Cortex of kidney (tissue), 1 donor: ENCODE measurements at places on chromosomes 7 and 10.

DNA sequence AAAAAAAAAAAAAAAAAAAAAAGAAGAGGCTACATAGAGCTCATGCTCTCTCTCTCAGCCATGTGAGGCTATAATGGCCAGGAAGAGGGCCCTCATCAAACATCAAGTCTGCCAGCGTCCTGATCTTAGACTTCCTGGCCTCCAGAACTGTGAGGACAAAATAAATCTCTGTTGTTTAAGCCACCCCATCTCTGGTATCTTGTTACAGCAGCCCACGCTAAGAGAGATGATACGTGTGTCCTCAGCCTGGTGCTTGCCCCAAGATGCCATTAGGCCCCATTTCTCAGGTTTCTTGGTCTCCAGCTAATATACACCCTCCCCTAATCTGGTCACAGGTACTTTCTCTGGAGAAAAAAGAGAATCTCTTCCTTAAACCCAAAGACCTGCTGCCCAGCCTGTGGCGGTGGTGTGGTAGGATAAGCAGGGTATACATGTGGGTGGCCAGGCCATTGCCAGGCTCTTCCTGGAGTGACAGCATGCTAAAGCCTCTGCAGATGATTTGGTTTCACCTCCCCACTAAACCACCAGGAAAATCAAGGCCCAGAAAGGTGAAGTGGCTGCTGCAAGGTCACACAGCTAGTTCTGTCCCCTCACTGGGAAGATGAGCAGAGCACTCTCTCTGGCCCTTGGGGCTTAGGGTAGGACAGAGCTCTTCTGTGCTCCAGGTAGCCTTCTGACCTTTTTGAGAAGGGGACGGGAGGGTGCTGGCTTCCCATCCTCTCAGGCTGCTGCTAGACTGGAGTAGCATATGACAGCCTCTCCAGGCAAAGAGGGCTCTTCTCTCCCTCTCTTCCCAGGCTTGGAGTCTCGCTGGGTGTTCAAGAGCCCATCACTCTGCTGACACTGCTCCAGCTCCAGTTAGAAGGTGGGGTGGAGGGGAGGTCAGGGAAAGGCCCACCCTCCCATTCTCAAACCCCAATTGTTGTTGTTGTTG lies 5.2 kb downstream of the SPOCK2 start:
- DNase-seq, result no peak

- DNase-seq, result no peak
These were observed 67.2 kb upstream of the NME8 start for GRCh38 chr7:37781156-37781555.

GRCh38 chr7:140661124-140661523 lies 11.6 kb upstream of the ADCK2 start:
- DNase-seq, result no peak

DNA sequence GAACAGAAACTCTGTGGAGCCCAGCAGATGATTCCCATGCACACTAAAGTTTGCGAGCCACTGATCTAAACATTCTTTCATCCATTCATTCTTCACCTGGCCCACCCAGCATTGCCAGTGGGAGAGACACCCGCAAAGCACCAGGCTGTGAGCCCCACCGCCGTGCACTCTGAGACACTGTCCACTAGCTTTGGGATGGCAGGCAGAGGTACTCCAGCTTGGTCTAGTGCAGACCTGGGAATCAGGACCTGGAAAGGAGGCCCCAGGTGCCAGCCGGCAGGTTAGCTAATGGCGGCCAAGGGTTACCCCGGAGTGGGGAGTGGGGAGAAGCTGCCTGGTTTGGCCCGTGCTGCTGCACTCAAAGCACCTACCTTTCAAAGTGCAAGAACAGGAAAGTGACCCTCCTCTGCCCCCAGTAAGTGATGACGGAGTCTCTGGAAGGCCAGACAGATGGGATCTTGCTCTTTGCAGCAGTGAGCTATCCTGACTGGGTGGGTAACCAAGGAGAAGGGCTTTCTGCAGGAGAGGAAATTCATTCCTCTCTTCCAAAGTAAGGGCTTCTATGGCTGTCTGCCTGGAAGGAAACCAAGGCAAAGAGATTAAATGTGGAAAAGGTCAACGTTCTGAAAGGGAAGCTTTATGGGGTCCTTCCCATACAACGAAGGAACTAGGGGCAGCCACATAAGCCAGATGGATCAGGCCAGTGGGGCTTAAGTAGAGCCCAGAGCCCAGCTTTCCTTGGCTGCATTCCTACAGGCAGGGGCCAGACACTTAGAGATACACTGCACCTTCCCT lies 74.2 kb upstream of the LRRC4 start:
- no peak for DNase-seq

GRCh38 chr10:5944389-5945189 lies 32.8 kb downstream of the IL15RA start:
- DNase-seq, result no peak

DNA sequence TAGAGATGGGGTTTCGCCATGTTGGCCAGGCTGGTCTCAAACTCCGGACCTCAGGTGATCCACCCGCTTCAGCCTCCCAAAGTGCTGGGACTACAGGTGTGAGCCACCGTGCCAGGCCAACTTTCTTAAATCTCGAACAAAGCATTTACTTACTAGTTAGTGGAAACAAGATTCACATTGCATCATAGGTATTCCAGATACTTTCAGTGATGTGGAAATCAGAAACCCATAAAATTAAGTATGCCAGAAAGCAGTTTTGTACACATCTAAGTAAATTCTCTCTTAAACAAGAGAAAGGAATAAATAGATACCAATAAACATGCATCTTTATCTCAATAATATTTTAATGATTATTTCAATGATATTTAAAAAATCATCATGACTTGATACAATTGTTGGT lies 75.5 kb downstream of the DGKI start:
- DNase-seq, result no peak

GRCh38 chr10:61942604-61943461 lies 41.3 kb downstream of the ARID5B start:
- DNase-seq, result no peak

- no peak for DNase-seq
These were observed 49.0 kb downstream of the PRR15 start for GRCh38 chr7:29612596-29612995.

GRCh38 chr7:156827587-156828203 lies 65.3 kb downstream of the LMBR1 start:
- no peak for DNase-seq

DNA sequence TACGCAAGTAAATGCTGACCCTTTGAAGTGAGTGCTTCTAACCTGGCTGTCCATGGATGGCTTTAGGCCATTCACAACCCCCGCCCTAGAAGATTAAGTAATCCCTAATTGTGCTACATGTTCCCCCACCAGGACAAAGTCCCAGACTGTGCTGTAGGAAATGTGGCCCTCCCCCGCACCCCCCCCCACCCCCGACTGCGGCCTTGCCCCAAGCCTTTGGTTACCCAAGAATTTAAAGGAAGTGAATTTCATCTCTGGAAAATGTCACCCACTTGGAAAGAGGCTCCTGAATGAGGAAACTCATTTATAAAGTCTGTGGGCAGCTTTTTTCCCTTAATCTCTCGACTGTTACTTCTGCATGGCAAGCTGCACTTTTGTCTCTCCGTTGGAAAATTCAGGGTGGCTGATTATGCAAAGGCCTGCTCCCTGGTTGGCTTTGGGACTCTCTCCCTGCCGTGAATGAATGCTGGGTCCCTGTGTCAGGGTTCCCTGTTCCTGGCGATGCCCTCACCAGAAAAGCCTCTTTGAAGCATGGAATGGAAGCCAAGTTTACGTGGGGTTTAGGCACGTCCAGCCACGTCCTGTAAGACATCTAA lies 31.4 kb upstream of the AQP1 start:
- DNase-seq, result no peak

DNA sequence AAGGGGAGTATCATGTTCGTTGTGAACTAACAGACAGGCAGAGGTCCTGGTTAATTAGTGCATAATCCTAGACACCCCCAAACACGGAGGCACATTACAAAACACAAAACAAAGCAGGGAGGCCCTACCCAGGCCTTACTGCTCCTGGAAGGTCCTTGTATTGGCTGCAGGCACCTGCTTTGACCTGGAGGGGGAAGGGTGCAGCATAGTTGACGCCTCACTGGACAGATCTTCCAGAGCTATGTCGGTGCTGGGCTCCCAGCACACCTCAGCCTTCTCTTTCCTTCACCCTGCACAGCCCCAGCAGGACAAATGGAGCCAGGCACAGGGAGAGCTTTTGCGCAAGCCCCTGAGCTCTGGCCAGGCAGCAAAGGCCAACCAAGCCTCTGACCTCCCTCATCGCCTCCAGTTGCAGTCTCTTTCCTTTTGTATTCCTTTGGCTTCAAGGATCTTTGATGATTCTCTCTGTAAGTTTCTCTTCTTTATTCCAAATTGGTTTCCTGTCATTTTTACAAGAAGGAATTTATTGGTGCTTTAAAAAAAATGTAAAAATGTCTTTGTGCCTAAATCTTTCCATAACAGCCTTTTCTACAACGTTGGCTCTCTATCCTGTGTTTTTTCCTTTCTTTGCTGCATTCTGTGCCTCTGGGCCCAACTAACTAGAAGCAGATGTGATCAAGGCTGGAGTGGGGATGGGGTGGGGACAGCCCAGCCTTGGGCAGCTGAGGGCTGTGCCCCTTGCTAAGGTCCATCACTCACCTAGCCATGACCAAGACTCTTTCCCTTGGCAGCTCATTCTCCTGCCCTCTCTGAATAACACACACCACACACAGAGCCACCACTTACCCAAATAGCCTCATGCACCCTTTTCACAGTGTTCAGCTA lies 317.1 kb upstream of the NPVF start:
- DNase-seq, result no peak

DNA sequence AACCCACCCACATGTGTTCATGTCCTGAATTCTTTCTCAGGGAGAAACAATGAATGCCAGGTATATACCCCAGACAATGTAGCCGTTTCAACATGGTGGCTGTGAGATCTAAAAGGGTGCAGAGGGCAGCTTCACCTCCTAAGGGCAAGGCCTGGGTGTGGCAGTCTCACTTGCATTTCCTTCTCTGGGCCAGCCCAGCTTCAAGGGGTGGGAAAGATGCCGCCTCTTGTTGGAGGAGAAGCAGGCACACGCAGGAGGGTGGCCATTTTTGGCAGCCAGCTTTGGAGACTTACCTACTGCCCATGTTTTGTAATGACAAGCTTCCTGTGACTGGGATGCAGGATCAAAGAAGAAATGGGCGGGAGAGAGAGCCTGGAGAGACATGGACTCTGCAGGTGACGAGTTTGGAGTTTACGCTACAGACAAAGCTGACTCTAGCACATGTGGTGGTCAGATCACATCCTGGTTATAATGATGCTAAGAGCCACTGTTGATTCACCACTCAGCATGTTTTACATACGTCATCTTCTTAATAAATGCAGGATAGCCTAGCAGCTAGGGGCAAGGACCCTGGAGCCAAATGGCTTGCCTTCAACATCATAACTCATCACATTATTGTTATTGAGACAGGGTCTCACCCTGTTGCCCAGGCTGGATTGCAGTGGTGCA lies 116.6 kb downstream of the ANLN start:
- DNase-seq, result no peak

DNA sequence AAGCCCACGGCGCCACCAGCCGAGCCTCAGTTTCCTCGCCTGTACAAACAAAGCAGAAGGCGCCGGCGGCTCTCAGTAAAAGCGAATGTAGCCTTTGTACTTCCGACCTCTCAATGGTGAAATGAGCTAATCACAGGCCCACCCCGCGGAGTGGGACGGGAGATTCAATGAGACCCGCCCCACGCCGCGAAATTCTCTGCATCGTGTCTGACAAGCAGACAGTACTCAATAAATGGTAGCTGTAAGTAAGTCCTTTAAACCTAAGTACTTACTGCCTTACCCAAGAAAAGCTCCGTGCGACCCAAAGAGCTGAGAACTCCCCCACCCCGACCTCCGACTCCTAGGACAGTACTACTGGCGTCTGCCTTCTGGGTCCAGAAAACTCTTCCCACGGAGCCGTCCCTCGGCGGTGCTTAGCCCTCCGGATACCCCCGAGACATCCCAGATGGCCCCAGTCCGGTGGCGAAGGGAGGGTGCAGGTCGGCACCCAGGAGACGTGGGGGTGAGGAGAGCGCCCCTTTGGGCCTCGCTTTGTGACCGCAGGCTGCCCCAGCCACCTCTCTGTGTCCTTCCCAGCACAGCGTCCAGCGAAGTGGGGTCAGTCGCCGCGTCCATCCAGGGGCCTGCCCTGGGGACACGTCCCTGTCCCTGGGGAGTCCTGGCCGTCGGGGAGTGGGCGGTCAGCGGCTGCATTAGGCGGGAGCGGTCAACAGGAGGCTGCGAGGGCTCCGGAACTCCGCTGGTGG lies 972 bp upstream of the CXCL12 start:
- no peak for DNase-seq

DNA sequence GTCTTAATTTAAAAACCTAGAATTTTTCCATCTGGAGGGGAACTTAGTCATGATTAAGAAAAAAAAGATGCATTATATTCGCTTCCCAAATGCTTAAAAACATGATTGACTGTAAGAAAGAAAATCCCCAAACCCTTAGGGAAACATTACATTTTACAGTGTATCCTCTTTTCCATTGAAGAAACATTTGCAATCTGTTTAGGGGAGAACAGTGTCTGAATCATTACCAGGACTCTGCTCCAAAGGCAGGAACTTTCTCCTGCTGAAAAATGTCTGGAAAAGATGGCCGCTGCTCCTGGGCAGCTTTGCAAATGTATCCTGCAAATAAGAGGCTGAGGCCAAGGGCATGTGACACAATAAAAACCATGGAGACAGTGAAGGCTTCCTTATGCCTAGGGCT lies 173.7 kb downstream of the BUB3 start:
- no peak for DNase-seq

DNA sequence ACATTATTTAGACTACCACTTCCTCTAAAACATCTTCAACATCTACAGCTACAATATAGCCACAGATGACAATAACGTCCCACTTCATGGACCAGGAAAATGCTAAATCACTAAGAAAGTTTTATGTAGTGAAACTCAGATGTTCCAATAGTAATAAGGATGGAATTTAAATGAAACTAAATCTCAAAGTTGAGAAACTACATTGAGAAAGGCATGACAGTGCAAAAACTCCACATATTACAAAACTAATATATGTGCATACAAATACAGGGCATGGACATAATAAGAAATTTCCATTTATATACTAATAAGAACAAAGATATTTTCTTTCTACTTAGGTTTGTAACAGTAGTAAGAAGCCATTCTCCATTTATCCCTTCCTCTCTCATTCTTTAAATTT lies 31.1 kb downstream of the POT1 start:
- no peak for DNase-seq

DNA sequence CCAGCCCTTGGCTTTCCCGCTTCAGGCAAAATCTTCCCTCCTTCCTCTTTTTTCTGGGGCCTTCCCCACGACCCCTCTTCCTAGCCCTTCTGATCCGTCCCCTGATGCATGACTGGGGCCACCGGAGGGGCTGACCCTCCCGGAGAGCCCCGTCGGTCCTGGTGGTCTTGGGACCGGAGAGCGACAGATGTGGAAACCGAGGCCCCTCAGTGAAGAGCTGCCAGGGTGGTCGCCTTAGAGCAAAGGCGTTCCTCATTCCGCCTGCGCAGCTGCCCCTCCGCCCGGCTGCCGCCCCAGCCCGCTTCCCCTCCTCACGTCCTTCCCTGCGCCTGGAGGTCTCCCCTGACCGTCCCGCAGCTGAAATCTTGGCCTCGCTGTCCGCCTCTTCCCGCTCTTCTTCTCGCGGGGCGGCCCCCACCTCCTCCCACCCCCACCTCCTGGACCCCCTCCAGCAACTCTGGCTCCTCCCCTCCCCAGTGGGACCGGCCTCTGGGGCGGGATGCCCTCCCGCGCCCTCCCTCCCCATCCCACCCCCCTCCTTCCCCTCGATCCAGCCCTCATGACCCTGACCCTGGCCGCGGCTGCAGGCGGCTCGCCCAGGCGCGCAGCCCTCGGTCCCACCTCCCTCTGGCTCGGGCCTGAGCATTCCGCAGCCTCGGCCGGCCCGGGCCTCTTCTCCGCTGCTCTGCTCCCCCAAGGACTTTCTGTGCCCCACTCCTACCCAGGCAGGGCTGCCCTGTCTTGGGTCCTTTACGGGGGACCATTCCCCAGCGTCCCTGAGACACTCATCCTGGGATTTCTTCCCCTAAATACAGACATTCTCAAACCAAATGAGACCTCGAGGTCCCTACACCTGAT lies at the start of gene RARRES2:
Gene RARRES2 (minus strand): TSS at position 367 of the 858 bp plus-strand sequence. CDS start 1,020 bp downstream, outside the sequence.
- DNase-seq, result no peak
